ENCODE measurements at places on chromosomes 4 and X.

DNA sequence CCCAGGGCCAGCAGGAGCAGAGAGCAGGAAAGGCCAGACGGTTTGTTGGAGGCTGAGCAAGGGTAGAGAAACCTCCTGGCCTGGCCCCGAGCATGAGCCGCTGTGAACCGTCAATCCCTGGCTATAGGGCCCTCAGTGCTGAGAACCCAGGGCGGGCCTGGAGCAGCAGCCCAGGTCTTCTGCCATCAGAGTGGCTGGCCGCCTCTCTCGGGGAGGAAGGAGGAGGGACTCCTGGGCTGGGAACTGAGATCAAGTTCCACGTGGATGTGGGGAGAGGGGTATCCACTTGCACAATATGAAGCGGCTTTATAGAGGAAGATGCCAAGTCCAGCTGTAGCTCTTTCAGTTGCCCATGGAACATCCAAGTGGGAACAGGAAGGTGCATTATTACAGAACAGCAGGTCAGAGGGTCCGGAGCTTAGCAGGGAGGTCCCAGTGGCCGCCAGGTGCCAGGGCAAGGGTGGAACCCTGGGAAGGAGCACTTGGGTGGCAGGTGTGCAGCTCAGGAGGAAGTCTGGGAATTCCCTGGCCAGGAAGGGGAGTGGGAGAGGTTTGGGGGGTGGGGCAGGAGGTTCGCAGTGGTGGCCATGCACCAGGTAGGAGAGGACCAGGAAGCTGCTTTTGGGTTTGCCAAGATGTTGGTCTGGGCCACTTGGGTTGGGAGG is 31.7 kb upstream of the CRMP1 start:
- DNase-seq: no peak

GRCh38 chr4:948936-949300 is 16.7 kb downstream of the TMEM175 start:
- no peak for DNase-seq

GRCh38 chr4:160869899-160870298 is 1293.9 kb downstream of the FSTL5 start:
- DNase-seq: no peak

- DNase-seq: no peak
Observed at GRCh38 chr4:65589331-65589730, 81.0 kb downstream of the EPHA5 start.

DNA sequence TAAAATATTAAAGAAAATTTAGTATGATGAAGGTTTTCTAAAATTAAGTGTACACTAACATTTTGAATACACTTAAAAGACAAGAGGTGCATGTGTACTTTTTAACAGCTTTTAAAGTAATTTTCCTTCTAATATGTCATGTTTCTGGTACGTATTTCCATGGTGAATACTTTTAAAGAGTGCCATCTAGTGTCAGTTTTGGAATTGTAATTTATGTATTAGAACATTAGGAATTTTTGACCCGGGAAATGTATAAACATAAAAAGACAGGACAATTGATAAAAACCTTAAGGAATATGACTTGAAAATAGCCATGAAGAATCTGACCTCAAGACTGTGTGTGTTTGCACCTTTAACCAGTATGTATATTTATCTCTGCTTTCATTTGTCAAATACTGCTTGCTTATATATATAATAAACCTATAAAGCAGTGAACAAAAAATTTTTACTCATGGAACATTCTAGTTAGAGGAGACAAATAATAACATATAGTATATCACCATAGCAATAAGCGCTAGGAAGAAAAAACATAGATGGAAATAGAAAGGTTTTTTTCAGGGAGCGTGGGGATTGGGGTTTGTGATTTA is 7.2 kb downstream of the GSTCD start:
- DNase-seq: no peak

- DNase-seq: no peak
Observed at GRCh38 chr4:18247189-18247588, 225.6 kb upstream of the LCORL start.

GRCh38 chr4:185585211-185585610 is 49.9 kb upstream of the PDLIM3 start:
- DNase-seq: no peak

- DNase-seq: no peak
Observed at GRCh38 chr4:23986270-23986669, 96.4 kb upstream of the PPARGC1A start.

DNA sequence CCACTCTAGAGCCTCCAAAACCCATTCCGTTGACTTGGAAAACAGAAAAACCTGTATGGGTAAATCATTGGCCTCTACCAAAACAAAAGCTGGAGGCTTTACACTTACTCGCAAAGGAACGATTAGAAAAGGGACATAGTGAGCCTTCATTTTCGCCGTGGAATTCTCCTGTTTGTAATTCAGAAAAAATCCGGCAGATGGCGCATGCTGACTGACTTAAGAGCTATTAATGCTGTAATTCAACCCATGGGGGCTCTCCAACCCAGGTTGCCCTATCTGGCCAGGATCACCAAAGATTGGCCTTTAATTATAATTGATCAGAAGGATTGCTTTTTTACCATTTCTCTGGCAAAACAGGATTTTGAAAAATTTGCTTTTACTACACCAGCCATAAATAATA is 60.8 kb downstream of the ZNF732 start:
- DNase-seq: peak; percentile 88

DNA sequence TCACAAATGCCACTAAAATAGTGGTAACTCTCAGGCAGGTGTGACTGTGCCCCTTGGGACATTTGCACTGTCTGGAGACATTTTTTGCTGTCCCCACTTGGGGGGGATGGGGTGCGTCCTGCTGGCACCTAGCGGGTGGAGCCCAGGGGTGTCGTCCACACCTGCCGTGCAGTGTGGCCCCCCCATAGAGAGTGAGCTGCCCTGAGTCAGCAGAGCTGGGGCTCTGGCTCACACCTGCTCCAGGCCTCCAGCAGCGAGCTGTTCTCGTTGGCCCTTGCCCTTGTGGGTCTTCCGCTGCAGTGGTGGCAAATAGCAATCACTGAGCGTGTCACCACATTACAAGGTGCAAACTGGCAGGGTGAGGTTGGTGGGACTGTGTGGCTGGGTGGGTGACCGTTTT is 64.6 kb downstream of the CLDN34 start:
- no peak for DNase-seq

DNA sequence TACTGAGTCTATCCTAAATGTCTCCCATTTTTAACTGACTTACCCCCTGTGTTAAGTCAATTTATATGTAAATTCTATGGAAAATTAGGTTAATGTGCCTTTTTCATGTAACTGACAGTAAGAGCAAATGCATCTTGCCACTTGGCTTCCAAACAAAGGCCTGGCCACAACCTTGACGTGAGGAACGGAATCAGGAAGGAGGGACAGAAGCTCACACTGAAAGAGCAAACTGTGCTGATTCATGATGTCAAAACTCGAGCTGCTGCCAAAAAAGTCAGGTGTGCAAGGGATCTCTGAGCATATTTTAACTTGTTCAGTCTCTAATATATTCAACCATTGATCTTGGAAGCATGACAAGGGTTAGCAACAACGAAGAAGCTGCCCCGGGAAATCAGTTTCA is 35.8 kb downstream of the GPM6A start:
- no peak for DNase-seq

DNA sequence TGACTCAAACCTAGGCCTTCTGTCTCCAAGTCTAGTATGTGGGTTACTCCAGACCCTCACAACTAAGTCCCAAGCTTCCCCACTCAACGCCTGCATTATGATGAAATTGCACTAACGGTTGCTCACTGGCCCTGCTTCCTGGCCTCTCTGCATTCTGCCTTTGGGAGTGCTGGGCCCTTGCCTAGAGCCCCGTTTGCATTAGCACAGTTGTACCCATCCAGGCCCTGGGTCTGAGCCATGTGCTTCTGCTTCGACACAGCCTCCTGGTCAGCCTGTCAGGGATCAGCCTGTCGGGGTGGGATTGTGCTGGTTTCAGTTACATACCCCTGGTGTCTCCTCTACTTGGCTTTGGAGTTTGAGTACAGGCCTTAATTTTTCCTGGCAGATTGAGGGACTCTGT is 58.4 kb downstream of the DCUN1D4 start:
- no peak for DNase-seq

DNA sequence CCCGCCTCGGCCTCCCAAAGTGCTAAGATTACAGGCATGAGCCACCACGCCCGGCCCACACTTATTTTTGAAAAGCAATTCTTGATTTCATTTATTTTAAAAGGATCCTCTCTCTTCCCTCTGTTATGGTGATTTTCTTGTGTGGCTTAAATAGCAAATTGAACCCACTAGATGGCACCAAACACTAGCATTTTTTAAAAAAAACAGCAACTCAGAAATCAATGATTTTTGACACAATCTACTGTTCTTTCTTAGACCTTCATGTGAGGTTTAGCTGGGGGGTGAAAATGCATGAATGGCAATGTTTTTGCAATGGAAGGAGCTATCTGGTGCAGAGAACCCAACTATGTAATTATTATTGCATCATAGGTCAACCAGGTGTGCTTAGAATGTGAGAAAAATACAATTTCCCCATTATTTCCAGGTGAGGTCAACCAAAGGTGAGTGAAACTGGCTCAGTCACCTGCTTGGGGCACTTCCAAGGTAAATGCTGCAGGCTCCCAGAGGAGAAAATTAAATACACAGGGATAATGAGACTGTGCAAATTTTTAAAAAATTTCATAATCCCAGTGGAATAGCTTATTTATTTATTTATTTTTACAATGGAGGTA is 226.7 kb upstream of the PRKX start:
- DNase-seq: no peak

DNA sequence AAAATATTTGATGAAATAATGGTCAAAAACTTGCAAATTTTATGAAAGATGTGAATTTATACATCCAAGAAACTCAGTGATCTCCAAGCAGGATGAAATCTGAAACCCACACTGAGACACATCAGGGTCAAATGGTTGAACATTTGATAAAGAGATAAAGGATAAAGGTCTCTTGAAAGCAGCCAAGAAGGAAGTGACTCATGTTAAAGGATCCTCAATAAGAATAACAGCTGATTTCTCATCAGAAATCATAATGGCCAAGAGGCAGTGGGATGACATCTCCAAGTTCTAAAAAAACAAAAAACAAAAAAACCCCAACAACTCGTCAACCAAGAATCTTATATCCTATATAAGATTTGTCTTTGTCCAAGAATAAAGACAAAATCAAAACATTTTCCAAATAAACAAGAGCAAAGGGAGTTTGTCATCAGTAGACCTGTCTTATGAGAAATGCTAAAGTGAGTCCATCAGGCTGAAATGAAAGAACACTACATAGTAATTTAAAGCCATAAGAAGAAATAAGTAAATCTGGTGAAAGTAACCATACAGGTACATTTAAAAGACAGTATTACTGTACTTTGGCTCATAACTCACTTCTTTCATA is 121.7 kb downstream of the PDS5A start:
- DNase-seq: no peak

- DNase-seq: no peak
Observed at GRCh38 chr4:168394556-168394955, 76.0 kb upstream of the DDX60 start.
